MG63 (cell line): ENCODE measurements at places on chromosomes 11 and 22. TPM values are rescaled to one million over a fixed set of nuclear protein-coding genes. Genes with fewer than 3 reads are reported as not detected.

Gene CLCF1
- total RNA-seq: 6.4 and 7.7 TPM in 2 replicates

Gene CARD10
- total RNA-seq: 17.1 and 18.9 TPM in 2 replicates

Gene EFCAB6
- 0.37 and 2.9 TPM in 2 replicates for total RNA-seq

Gene NXPE2
- not detected in 2 replicates for total RNA-seq

Gene CRYAB
- 0.67 and 15.7 TPM in 2 replicates for total RNA-seq

Gene PDE2A
- total RNA-seq: not detected in 2 replicates

Gene NCAPH2
- total RNA-seq: 68.0 and 102 TPM in 2 replicates

Gene ADAMTS15
- 1.2 and 2.1 TPM in 2 replicates for total RNA-seq

Gene SLC29A2
- total RNA-seq: not detected in 2 replicates

Gene OVOL1
- not detected in 2 replicates for total RNA-seq

Gene RFPL2
- total RNA-seq: not detected in 2 replicates

Gene TMEM191C
- 0.30 TPM in 1 of 2 replicates, not detected in the other for total RNA-seq

Gene PRRG4
- 0.13 and 1.4 TPM in 2 replicates for total RNA-seq

- DNase-seq: no peak
These were observed 830 bp downstream of the C11orf97 start for GRCh38 chr11:94513091-94513490.

DNA sequence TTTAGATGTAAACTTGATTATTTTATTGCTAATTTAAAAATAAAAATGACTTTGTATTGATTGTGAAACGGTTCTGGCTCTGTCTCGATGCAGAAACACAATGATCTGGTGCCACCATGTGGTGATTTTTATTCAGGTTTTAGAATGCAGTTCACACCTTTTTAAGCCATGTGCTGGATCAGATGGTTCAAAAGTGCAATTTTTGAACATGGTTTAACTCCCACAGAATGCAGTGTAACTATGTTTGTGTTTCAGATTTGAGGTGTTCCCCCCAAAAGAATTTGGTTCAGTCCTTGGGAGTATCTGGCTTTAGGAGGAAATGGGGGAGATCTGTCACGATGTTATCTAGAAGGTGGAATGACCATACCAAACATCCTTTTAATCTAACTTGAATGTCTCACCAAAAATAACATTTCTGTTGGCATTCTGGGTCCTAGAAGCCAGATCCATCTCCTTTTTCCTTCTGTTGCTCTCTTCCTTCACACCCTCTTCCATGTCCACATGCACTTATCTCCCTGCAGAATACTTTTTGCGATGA, 7.9 kb downstream of the MRPL16 start:
- no peak for DNase-seq

GRCh38 chr11:12285811-12286222, 91.6 kb upstream of the PARVA start:
- DNase-seq: no peak

- no peak for DNase-seq
These were observed 77.1 kb downstream of the SCUBE1 start for GRCh38 chr22:43266076-43266475.

DNA sequence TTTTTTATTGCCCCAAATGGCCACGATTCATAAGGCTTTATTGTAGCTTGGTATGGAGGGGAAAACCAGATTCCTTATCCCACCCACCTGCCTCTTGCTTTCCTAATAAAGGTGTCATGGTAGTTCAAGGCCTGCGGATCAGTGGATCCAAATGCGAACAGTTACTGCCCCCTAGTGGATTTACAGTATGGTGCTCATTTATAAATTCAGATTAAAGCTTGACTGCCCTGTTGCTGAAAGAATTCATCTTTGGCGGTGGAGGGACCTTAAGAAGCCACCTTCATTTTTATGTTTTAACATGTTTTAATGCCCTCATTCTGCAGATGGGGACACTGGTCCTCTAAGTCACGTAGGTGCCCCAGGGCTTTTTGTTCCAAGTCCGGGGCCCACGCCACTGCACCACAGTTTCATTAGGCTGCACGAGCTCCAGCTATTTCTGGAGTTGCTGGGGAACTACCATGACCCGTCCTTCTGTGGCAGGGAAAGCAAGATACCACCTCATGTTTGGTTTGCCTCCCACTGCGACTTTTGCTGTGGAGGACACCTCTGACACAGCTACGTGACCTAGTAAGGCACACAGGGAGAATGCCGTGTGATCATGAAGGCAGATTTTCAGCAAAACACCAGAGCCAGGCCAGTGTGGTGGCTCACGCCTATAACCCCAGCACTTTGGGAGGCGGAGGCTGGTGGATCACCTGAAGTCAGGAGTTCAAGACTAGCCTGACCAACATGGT, 15.6 kb upstream of the INCENP start:
- DNase-seq: no peak

DNA sequence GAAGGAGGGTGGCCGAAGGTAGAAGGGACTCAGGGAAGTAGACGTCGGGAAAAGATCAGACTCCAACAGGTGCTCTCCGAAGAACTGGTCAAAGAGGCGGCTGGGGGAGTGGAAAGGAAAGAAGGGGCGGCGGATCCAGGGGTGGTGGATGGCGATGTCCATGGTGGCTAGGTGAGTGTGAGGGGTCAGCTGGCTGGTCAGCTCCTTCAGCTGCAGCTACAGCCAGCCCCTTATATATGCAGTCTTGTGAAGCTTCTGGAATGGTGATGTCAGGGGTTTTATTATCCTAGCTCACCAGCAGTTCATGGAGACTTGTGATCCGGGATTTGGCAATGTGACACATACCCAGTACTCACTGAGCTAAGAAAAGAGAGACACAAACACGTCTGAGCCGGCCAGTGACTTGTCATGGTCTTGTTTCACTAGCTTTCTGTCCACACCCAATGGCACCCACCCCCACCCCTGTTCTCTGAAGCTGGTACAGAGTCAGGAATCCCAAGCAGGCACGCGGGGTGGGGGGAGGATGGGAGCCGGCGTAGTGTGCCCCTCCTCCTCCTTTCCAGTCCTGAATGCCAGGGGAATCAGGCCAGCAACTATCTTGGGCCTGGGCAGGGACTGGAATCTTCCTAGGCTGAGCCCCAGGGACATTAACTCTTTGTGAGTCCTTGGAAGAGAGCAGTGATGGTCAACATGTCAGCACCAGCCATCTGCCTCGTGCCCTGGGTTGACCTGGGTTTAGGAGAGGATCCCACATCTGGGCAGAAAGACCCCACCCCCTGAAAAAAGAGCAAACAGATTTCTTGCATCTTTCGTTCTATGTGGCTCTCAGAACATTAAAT, at the start of gene CRYAB:
TSS of gene CRYAB (minus strand) at position 208 of the 839 bp plus-strand sequence. CDS start at position 162, 46 bp downstream.
- peak; percentile 88 for DNase-seq

DNA sequence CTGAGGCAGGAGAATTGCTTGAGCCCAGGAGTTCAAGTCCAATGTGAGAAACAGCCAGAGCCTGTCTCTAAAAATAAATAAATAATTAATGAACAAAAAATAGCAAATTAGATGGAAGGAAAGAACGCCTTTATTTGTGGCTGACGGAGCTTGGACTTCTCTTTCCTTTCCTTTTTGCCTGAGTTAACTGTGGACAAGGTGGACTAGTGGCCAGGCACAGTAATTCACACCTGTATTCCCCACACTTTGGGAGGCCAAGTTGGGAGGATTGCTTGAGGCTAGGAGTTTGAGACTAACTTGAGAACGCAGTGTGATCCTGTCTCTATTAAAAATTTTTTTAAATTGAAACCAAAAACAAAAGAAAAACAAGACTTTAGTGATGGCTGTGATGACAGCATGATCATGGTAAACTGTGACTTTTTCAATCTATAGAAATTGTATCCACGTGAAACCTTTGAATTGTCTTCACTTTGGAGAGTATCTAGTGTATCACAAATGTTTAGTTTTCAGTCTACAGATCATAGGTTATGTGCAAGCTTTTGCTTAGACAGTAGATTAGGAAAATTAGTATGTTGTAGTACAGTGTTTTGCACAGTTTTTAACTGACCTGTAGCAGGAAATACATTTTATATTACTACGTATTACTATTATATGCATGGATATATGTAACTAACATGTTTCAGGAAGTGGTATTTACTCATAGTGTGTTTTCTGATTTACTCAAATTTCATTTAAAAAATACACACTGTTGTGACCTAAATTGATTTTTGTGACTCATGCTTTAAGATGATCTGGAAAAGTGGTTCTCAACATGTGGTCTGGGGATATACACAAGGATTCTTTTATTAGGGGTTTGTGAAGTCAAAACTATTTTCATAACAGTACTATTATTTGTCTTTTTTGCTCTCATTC, 42.1 kb downstream of the KDM2A start:
- DNase-seq: no peak

GRCh38 chr22:50546326-50547262, 895 bp downstream of the KLHDC7B start:
- no peak for DNase-seq

GRCh38 chr11:85854557-85855340, 434 bp upstream of the CCDC83 start:
- DNase-seq: peak; percentile 94

DNA sequence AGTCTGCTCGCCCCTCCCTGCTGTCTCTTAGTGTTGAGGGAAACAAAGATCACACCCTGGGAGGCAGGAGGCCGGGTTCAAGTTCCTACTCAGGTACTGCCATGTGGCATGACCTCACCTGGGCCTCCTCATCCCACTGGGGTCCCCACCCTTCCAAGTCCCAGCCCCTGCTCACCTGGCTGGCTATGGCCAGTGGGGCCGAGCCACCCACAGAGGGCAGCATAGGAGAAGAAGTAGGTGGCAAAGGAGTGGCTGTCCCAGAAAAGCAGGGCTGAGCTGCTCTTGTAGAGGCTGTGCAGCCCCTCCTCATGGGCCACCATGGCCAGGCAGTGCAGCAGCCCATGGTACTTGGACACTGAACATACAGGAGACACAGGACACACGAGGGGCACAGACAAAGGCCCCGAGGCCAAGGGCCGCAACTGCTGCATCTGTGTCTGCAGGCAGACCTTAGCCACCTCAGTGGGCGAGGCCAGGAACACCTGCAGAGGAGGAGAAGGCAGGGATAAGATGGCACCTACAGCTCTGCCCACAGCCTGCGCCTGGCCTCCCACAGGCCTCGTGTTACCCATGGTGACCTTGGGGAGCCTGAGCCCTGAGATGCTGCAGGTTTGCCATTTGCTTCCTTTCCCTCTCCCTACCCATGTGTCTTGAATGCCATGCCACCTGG, 50.6 kb upstream of the MPEG1 start:
- DNase-seq: no peak

- no peak for DNase-seq
These were observed 661 bp upstream of the OLFML1 start for GRCh38 chr11:7484645-7485044.

- no peak for DNase-seq
These were observed 20.8 kb downstream of the MED17 start for GRCh38 chr11:93804879-93805278.

DNA sequence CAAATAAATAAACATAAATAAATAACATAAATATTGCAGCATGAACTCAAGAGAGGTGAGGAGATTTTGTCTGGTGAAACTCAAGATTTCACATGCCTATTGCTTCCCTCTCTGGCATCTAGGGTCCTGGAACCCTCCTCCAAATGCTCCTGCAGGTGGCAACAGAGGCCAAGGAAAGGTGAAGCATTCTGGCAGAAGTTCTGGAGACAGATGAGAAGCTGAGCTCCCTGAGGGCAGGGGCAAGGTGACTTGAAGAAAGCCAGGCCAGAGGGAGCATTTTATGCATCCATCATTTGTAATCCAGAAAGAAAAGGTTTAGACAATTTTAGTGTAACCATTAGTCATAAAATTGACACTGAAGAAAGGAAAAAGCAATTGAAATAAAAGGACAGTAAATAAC, 64.9 kb downstream of the ENDOD1 start:
- peak; percentile 27 for DNase-seq

- no peak for DNase-seq
These were observed 19.2 kb downstream of the DDI1 start for GRCh38 chr11:104055596-104055995.

- DNase-seq: peak; percentile 57
These were observed at the start of gene SYT9 for GRCh38 chr11:7251836-7252682. TSS of gene SYT9 (plus strand) at chr11:7251904. CDS start at chr11:7252187, 283 bp downstream.

- DNase-seq: no peak
These were observed 31.7 kb downstream of the SYT7 start for GRCh38 chr11:61549177-61549576.

- DNase-seq: no peak
These were observed 21.7 kb downstream of the TRPM5 start for GRCh38 chr11:2422461-2423156.

DNA sequence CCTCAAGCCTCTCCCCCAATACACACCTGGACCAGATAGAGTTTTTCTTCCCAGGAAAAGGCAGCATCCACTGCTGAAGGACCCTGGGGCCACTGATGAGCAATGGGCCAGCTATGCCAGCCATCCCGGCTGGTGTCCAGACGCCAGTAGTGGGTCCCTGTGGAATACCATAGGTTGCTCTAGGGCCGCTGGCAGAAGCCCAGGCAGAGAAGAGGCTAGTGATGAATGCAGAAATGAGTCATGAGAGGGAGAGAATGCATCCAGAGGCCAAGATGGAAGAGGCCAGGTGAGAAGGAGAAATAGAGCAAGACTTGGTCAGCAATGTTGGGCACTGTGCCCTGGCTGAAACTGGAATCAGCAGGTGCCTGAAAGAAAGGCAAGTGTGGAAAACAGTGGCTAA, 8.9 kb downstream of the HPX start:
- DNase-seq: peak; percentile 68

DNA sequence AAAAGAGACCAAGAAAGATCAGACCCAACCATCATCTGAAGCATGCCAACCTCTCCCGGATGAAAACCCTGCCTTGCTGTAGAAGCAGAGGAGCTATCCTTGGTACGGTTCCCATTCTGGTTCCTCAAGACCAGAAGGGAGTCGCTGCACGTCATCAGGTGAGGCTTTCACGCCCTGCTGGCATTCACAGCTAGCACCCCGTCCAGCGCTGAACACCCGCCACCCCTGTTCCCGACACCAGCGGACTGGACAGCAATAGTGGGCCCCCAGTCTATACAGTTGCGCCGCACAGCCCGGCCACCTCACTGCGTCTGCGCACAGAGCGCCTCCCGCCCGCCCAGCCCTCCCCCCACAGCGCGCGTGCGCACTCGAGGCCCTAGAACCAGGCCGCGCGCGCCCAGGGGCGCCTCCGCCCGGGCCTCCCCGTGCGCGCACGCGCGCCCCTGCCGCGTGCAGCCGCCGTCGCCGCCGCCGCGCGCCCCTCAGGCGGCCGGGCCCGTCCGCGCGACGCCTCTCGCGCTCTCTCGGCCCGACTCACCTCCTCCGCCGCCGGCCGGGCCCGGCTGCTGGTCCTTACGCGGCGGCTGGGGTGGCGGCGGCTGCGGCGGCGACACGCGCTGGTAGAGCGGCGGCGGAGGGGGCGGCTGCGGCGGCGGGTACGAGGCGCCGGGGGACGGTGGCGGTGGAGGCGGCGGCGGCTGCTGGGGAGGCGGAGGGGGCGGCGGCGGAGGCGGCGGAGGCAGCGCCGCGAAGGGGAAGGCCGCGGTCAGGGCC, 706 bp downstream of the SF1 start:
- peak; percentile 75 for DNase-seq

GRCh38 chr22:35651085-35651484, 2.8 kb downstream of the APOL6 start:
- no peak for DNase-seq

DNA sequence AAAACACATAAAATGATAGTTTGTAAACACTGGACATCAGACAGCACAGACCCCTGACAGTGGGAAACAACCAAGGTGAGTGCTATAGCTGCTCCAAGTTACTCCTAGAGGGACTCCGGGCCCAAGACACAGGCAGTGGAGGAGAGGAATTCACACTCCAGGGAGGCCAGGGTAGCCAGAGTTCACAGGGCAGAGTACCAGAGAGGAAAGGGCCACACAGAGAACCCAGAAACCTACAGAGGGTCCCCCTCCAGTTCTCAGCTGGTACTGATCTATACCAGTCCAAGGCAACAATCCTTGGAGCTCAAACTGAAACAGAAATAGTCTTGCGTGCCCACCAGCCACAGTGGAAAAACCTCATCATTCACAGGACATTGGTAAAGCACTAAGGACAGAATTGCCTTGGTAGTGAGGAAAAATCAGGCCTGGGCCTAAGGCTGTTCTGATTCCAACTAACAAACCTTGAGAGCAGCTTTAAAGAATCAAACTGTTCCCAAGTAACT, 7.6 kb downstream of the VPS37C start:
- DNase-seq: no peak
